ENCODE measurements at places on chromosomes 1 and 21.

GRCh38 chr1:1079408-1080121 is 5.5 kb upstream of the RNF223 start:
- no peak for DNase-seq

GRCh38 chr1:2865571-2866421 is 64.3 kb upstream of the TTC34 start:
- DNase-seq: no peak

DNA sequence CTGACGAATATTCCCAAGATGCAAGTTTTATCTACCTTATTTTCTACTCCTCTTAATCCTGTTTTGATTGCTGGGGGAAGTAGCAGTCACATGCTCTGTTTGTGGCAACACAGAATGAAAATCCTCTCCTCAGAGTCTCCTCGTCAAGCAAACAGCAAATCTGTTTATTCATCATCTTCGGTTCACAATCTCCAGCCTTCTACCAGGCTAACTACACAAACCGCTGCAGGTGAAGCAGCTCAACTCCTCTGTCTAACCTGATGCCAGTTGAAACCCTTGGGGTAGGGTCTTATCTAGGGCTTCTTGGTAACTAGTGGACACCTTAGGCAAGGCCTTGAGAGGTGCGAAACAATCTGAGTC is 91.0 kb downstream of the SIPA1L2 start:
- DNase-seq: no peak

DNA sequence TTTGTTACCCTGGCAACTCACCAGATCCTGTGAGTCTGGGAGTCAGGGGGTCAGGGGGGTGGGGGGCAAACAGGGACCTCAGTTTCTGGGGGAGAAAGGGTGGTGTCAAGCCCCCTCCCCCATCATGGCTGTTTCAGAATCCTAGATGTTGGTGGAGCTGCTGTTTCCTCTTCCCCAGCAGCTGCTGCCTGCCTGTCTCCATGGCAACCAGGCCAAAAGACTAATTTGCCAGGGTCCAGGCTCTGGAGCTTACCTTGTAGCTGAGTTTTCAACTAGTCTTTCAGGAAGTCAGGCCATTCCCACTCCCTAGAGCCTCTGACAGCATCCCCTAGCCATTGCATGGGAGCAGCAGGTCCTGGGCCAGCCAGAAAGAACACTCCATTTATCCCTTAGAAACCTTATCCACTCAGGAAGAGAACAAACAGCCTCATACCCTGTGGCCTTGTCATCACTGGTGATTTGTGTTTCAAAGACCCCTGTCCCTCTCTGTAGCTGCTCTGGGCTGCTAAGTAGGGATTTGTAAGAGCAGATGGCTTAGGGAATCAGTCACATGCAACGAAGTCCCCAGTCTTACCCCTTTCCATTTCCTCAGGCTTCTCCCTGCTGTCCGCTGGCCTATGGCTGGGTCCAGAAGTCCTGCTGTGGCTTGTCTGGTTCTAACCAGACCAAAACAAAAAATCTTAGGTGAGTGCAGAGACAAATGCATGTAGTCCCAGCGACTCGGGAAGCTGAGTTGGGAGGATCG is 21.5 kb upstream of the STMN1 start:
- DNase-seq: no peak

GRCh38 chr1:39917825-39918224 is 16.1 kb upstream of the MYCL start:
- DNase-seq: no peak

DNA sequence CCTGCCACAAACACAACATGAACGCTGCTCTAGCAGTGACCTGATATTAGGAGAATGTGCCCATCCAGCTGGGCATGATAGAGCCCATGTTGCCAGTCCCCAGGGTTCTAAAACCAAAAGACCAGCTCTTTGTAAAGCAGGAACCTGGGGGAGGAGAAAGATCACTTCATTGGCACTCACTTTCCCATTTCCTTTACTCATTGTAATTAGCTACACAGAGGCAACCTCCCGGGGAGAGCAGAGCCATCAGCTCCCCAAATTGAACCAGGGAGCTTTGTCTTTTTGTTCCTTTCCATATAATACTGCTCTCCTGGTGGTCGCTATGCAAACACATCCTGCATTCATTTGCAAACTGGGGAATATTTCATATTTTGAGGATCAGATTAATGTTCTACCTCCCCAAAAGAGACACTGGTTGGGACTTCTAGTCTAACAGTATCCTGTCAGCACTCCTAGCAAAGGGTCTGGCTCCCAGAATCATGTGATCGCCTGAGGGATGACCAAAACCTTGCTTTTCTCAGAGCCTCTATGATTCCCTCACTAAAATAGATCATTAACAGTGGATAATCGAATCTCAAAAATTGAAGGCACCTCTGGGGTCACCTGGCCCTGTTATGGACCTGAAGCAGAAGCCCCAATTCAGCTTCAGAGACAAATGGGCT is 76.7 kb upstream of the CD1D start:
- DNase-seq: no peak

GRCh38 chr1:61089741-61090140 is 7.4 kb downstream of the NFIA start:
- no peak for DNase-seq
